ENCODE measurements at places on chromosomes 7 and 10. TPM values are rescaled to one million over a fixed set of nuclear protein-coding genes. Genes with fewer than 3 reads are reported as not detected.

PNLIPRP2 gene
- not detected for total RNA-seq

GRCh38 chr10:293636-294035 is 158.4 kb downstream of the ZMYND11 start:
- H3K4me3 ChIP-seq, result no peak overlapping the region
- no peaks in the 10 kb centered on the region for H3K27me3 ChIP-seq
- DNase-seq, result no peak
- no peaks in the 10 kb centered on the region for H3K4me1 ChIP-seq

- no peak overlapping the region for H3K4me3 ChIP-seq
- no peaks in the 10 kb centered on the region for H3K4me1 ChIP-seq
- H3K27me3 ChIP-seq, result no peaks in the 10 kb centered on the region
- H3K27ac ChIP-seq, result no peak overlapping the region
- DNase-seq, result no peak
These were observed 224.7 kb downstream of the LHFPL3 start for GRCh38 chr7:104553074-104553473.

- H3K4me1 ChIP-seq, result peaks cover 16% of the 10 kb centered on the region
- no peak overlapping the region for H3K4me3 ChIP-seq
- H3K36me3 ChIP-seq, result no peaks in the 10 kb centered on the region
- peak overlapping the region; percentile 35 for H3K27ac ChIP-seq
- peak; percentile 28 for DNase-seq
These were observed 70.2 kb downstream of the AHCYL2 start for GRCh38 chr7:129295015-129295423.

GRCh38 chr10:116044801-116045248 is 228.2 kb downstream of the GFRA1 start:
- H3K4me3 ChIP-seq, result no peak overlapping the region
- H3K36me3 ChIP-seq, result no peaks in the 10 kb centered on the region
- peaks cover 5% of the 10 kb centered on the region for H3K4me1 ChIP-seq

- no peaks in the 10 kb centered on the region for H3K36me3 ChIP-seq
- no peak overlapping the region for H3K27ac ChIP-seq
- H3K4me1 ChIP-seq, result peaks cover 13% of the 10 kb centered on the region
These were observed 321.6 kb upstream of the PHYHIPL start for GRCh38 chr10:58854811-58855210.

- peaks cover 5% of the 10 kb centered on the region for H3K4me1 ChIP-seq
- no peaks in the 10 kb centered on the region for H3K27me3 ChIP-seq
- no peak for DNase-seq
- H3K27ac ChIP-seq, result no peak overlapping the region
- H3K4me3 ChIP-seq, result no peak overlapping the region
- no peaks in the 10 kb centered on the region for H3K36me3 ChIP-seq
These were observed 382.1 kb upstream of the GALNT17 start for GRCh38 chr7:70749831-70750230.

GRCh38 chr7:148304456-148304855 is 286.1 kb upstream of the C7orf33 start:
- H3K4me1 ChIP-seq, result peaks cover 3% of the 10 kb centered on the region
- no peaks in the 10 kb centered on the region for H3K27me3 ChIP-seq
- DNase-seq, result no peak
- H3K4me3 ChIP-seq, result no peak overlapping the region

ACBD7 gene
- not detected for total RNA-seq

DNA sequence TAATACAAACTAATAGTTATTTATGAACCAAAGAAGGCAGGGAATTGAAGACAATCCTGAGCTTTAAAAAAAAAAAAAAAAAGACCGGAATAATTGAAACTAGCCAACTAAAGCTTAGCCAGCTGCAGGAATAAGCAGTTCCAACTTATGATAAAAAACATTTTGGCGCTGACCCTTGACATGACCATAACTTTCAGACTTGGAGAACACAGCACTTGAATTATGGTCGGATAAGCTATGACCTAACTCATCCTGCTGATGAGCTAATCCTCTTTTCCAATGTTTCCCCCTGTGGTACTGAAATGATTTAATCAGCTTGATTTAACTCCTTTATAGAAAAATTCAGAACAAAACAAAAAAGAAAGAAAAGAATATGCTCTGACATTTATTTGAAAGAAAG is 181.8 kb downstream of the DGKB start:
- no peak for DNase-seq
- H3K36me3 ChIP-seq, result no peaks in the 10 kb centered on the region
- H3K27me3 ChIP-seq, result no peaks in the 10 kb centered on the region
- peaks cover 3% of the 10 kb centered on the region for H3K4me1 ChIP-seq
- no peak overlapping the region for H3K27ac ChIP-seq

GRCh38 chr10:77251297-77252013 is 386.2 kb downstream of the KCNMA1 start:
- no peak for DNase-seq
- no peak overlapping the region for H3K4me3 ChIP-seq
- no peaks in the 10 kb centered on the region for H3K27me3 ChIP-seq
- no peaks in the 10 kb centered on the region for H3K36me3 ChIP-seq
- H3K27ac ChIP-seq, result no peak overlapping the region

TLX1 gene
- total RNA-seq, result not detected

GRCh38 chr7:138470391-138471157 is 10.5 kb downstream of the TRIM24 start:
- H3K27me3 ChIP-seq, result no peaks in the 10 kb centered on the region
- H3K27ac ChIP-seq, result no peak overlapping the region
- DNase-seq, result no peak
- H3K4me3 ChIP-seq, result no peak overlapping the region

GRCh38 chr7:97555857-97556421 is 175.9 kb upstream of the TAC1 start:
- no peak overlapping the region for H3K4me3 ChIP-seq
- H3K4me1 ChIP-seq, result no peaks in the 10 kb centered on the region
- no peaks in the 10 kb centered on the region for H3K27me3 ChIP-seq
- no peaks in the 10 kb centered on the region for H3K36me3 ChIP-seq
- DNase-seq, result no peak

ARHGEF35 gene
- total RNA-seq, result 0.18 TPM

FAM131B gene
- 0.33 TPM for total RNA-seq

DNA sequence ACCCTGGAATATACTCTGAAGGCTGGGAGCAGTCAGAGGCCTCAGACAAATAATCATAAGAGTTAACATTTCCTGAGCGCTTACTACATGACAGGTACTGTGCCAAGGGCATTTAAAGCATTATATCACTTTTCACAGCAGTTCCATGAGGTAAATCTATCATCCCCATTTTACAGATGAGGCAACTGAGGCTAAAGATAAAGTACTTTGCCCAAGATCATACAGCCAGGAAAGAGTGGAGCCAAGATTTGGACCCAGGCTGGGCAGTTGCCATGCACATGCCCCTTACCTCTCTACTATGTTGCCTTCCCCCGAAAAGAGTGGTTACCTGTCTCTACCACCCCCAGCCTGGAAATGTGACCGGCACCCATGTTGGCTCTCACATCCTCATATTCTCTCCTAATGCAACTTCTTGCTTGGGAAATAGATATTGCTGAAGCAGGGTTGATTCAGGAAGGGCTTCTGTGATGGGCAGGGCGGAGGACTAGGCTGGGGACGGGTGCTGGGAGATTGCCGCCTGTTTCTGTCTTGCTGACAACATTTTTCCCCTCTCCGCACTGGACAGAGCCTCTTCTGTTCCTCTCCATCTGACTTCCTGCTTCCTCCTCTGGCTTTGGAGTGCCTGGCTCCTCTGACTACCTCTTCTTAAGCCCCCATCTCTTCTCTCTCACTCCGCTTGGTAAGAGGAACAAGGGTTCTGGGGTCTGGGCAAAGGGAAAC is 13.8 kb downstream of the SMO start:
- H3K4me3 ChIP-seq, result no peak overlapping the region

DNA sequence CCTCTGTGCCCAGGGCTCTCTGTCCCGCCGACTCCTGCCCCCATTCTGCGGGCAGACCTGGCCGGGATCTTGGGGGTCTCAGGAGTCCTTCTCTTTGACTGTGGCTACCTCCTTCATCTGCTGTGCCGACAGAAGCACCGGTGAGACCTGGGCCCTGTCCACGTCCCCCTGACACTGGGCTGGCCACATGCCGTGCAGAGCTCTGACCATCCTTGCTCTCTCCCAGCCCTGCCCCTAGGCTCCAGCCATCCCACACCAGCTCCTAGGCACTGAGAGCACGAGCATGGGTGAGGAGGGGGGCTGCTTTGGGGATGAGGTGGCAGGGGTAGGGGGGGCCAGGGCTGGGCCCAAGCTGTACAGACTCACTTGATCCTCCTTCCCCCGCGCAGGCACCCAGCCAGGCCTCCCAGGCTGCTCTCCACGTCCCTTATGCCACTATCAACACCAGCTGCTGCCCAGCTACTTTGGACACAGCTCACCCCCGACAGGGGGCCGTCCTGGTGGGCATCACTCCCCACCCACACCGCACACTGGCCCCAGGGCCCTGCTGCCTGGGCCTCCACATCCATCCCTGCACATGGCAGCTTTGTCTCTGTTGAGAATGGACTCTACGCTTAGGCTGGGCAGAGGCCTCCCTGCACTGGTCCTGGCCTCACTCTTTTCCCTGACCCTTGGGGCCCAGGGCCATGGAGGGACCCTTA is 4.8 kb upstream of the PILRB start:
- DNase-seq, result no peak
- no peaks in the 10 kb centered on the region for H3K36me3 ChIP-seq
- H3K4me3 ChIP-seq, result no peak overlapping the region
- no peaks in the 10 kb centered on the region for H3K27me3 ChIP-seq

DNA sequence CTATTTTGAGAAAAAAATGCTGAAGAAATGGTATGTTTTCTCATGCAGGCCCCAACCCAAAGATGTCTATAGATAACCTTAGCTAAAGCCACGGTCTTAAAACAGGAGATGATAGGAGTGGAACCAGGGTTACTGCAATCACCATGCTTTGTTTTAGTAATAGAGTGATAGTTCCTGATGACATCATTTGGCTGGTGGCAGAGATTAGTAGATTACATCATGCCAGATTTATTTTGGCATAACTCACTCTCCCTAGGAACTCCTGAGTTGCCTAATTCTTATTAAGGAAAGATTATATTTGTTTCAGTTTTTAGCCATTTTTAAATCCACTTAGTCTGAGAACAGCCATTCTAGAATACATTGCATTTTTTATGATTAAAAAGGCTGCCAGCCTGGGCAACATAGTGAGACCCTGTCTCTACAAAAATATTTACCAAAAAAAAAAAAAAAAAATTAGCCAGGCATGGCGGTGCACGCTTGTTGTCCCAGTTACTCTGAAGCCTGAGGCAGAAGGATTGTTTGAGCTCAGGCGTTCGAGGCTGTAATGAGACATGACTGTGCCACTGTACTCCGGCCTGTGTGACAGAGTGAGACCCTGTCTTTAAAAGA is 17.8 kb downstream of the ENO4 start:
- no peaks in the 10 kb centered on the region for H3K36me3 ChIP-seq
- H3K27ac ChIP-seq, result no peak overlapping the region
- no peak overlapping the region for H3K4me3 ChIP-seq

GPR15LG gene
- not detected for total RNA-seq
